Natural killer cell (primary cell): ENCODE measurements at places on chromosomes 16 and 17. TPM values are rescaled to one million over a fixed set of nuclear protein-coding genes. Genes with fewer than 3 reads are reported as not detected.

CPHXL2 gene
- total RNA-seq, result not detected

EFNB3 gene
- not detected for total RNA-seq

SLC52A1 gene
- not detected for total RNA-seq

DDX52 gene
- 39.1 TPM for total RNA-seq

C1QTNF8 gene
- not detected for total RNA-seq

USH1G gene
- total RNA-seq, result not detected

ABCC11 gene
- not detected for total RNA-seq

FOXL1 gene
- not detected for total RNA-seq

OR1F1 gene
- total RNA-seq, result not detected

NTN1 gene
- total RNA-seq, result 0.15 TPM

BICDL2 gene
- not detected for total RNA-seq

GRAPL gene
- total RNA-seq, result 6.5 TPM

RNF43 gene
- total RNA-seq, result 1.1 TPM

CRHR1 gene
- total RNA-seq, result not detected

C17orf50 gene
- not detected for total RNA-seq

TGFB1I1 gene
- total RNA-seq, result 1.3 TPM

HS3ST3B1 gene
- 14.1 TPM for total RNA-seq

SYT17 gene
- total RNA-seq, result not detected

KRTAP1-5 gene
- not detected for total RNA-seq

KLHL36 gene
- 60.5 TPM for total RNA-seq

CDK5R1 gene
- total RNA-seq, result 7.4 TPM

HSD17B2 gene
- total RNA-seq, result not detected

DCTPP1 gene
- total RNA-seq, result 11.2 TPM

ZP2 gene
- total RNA-seq, result not detected

WBP2 gene
- total RNA-seq, result 106 TPM

C1QL1 gene
- total RNA-seq, result not detected

TNP2 gene
- total RNA-seq, result not detected

STH gene
- total RNA-seq, result not detected

SLC13A2 gene
- not detected for total RNA-seq

SPATA22 gene
- 1.3 TPM for total RNA-seq

ZNRF1 gene
- total RNA-seq, result 2.4 TPM

UNC45B gene
- total RNA-seq, result 0.78 TPM

EMP2 gene
- not detected for total RNA-seq

USP22 gene
- 140 TPM for total RNA-seq

RNF222 gene
- 0.35 TPM for total RNA-seq

ADAP2 gene
- total RNA-seq, result 2.6 TPM

MMP28 gene
- total RNA-seq, result 1.1 TPM

MYH13 gene
- not detected for total RNA-seq

ARL5C gene
- 0.33 TPM for total RNA-seq

CCDC200 gene
- 1.5 TPM for total RNA-seq

CLEC3A gene
- not detected for total RNA-seq

SPSB3 gene
- 122 TPM for total RNA-seq

WNT3 gene
- 1.4 TPM for total RNA-seq

AXIN2 gene
- total RNA-seq, result 1.7 TPM
